ENCODE measurements at places on chromosomes 7 and 10.

GRCh38 chr10:23381298-23382040, 36.9 kb upstream of the C10orf67 start:
- no peak for DNase-seq

- DNase-seq: no peak
Observed at GRCh38 chr10:43209074-43209455, 57.8 kb downstream of the RASGEF1A start.

- no peak for DNase-seq
Observed at GRCh38 chr7:25989140-25989705, 162.8 kb upstream of the NFE2L3 start.

GRCh38 chr7:46109437-46109836, 188.4 kb upstream of the IGFBP3 start:
- DNase-seq: no peak

DNA sequence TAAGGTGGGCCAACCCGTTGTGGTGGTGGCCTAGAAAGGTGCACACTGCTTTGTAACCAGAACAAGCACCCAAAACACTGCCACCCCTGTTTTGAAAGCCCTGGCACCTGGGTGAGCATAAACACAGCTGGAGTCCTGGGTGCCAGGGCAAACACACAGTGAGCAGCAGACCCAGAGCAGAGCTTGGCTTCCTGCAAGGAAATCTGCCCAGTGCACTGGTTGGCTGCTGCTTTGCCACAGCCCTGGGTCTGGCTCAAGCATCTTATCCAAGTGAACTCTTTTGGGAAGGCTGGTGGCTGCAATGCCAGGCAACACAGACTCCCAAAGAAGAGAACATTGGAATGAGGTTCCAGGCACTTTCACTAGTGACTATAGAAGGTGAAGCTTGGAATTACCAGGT, 145.5 kb upstream of the PDE1C start:
- DNase-seq: no peak

GRCh38 chr10:57891201-57892006, 376.3 kb downstream of the IPMK start:
- DNase-seq: no peak

- no peak for DNase-seq
Observed at GRCh38 chr10:8825611-8826010, 771.1 kb downstream of the GATA3 start.

GRCh38 chr7:36344622-36345021, 45.0 kb upstream of the ANLN start:
- no peak for DNase-seq

GRCh38 chr10:113899952-113900598, 45.6 kb downstream of the NHLRC2 start:
- DNase-seq: peak; percentile 7

DNA sequence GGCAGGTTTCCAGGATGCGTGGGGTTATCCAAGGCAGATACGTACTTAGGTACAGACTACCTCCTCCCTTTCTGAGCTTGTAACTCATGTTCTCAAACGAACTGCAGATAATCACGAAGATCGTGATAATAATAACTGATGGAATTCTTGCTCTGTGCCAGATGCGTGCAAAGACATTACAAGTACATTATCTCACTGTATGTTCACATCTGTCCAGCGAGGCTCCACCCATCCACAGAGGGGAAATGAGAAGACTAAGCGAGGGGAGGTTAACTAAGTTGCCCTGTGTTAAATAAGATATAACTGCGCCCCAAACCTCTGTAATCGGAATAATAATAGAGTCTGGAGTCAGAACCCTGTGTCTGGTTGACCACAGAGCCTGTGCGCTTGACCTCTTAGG, 1.9 kb downstream of the GALNT17 start:
- DNase-seq: no peak

- DNase-seq: peak; percentile 5
Observed at GRCh38 chr7:24026351-24026750, 257.6 kb upstream of the NPY start.

DNA sequence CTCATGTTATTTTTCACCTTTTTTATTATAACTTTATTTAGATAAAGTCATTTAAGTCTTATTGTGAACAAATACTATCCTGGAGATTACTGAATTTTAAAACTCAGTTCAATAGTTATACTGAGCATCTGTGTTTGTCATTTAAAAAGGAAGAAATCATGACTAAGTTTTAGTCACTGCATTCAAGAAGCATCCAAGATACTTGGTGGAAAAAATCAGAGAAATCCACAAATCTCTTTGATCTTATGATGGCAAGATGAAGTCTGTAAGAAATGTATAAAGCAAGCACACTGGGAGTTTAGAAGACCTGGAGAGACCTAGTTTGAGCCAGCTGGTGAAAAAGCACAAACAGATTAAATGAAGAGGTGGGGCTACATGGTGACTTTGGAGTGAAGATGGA, 529.8 kb upstream of the IGFBP3 start:
- peak; percentile 19 for DNase-seq

DNA sequence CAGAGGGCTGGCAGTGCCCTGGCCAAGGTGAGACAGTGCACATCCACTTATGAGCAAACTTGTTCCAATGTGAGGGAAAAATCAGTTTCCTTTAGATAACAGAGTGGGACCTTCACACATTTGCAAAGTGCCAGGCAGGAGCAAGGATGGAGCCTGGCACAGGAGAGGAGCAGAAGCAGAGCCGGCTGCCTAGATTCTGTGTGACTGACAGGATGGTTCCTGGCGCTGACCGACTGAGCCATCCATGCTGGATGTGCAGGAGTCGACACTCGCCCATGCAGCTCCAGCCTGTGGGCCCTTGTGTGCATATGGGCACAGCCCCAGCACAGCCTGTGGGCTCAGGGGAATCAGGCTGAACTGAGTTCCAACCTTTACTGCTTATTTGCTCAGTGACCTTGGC, 346.5 kb downstream of the GRID1 start:
- no peak for DNase-seq

GRCh38 chr10:125043841-125044658, 102.1 kb downstream of the ZRANB1 start:
- peak; percentile 56 for DNase-seq

DNA sequence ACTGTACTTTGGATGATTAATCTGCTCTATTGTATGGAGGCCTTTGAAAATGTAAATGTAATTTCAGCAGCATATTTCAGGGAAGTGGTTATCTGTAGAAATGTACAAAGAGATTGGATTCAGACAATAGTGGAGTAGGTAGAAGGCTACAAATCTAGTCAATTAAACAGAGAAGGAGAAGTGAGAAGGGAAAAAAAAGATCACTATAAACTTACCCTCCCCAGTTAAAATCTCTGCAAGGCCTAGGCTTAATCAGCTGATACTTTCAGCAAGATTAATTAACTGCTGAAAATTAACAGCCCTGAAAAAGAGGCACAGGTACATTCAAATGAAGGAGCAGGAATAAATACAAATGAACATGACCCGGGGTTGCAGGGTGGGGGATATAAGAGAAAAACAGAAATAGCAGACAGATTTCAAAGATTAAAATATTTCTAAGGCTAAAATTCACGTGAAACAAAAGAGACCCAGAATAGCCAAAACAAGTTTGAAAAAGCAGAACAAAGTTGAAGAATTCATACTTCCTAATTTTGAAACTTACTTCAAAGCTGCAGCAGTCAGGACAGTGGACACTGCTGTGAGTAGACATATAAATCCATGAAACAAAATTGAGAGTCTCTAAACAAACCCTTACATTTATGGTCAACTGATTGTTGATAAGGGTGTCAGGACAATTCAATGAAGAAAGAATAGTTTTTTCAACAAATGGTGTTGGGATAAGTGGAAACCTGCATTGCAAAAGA, 96.0 kb downstream of the NRCAM start:
- DNase-seq: no peak

GRCh38 chr7:42843205-42843800, 68.6 kb downstream of the C7orf25 start:
- DNase-seq: peak; percentile 41

DNA sequence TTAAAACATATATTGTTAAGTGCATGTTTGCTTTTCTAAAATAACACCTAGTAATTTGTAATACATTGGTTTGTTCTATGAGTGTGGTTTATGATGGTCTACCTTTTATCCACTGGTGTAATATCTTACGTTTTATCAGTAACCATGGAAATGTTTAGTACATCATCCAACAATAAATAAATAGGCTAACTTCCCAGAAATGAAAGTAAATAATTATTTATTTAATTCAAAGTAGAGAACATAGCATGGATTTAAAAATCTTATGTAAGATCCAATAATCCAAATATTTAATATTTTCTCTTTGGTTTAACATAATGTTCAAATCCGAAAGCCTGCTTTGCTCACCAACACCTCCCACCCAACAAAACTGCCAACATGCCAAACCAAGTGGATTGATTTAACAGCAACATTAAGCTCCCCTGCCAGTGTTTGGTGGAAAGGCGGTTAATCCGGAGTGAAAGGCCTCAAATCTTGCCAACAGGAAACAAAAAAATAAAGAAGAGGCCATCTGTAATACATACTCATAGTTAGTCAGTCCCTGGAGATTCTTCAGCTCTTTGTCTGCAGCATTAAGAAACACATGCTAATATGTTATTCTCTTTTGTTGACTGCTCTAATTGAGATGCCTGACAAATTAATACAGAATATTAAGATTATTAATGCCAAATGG, 897.8 kb downstream of the CNTNAP2 start:
- DNase-seq: no peak

DNA sequence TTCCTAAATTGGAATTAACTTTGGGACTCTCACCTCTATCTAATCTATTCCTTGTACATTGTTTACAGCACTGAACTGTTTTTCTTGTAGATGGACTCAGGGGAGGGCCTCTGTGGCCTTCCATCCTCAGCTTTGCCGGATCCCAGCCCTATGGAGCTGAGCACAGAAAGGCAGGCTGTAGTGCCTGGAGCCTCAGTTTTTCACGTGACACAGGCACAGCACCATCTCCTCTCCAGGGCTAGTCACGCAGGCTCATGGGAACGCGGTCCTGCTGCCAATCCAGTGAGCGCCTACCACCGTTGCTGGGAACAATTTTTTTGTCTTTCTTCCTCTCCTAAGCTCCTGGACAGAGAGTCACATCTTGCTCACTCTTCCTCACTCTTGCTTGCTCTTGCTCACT, 75.6 kb upstream of the DDC start:
- DNase-seq: no peak

Measured in EH (cell line).